ENCODE measurements at places on chromosomes 2 and 18.

DNA sequence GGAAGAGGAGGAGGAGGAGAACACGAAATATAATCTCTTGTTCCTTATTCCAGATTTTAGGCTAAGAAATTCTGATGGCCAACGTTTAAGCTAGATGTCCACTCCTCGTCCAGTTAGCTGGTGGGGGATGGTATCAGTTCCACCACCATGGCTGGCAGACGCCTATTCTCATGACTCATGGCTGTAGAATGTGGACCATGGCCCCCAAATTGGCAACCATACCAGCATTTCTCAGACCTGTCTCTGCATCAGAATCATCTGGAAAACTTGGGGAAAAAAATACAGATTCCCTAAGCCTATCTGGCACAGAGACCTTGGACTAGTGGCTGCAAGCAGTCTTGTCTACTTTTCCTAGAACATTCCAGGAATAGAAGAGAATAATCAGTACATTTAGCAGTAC is 267.7 kb upstream of the SIX2 start:
- no peak for DNase-seq

- peak; percentile 85 for DNase-seq
Observed at GRCh38 chr2:73868204-73868978, 24.4 kb upstream of the ACTG2 start.

DNA sequence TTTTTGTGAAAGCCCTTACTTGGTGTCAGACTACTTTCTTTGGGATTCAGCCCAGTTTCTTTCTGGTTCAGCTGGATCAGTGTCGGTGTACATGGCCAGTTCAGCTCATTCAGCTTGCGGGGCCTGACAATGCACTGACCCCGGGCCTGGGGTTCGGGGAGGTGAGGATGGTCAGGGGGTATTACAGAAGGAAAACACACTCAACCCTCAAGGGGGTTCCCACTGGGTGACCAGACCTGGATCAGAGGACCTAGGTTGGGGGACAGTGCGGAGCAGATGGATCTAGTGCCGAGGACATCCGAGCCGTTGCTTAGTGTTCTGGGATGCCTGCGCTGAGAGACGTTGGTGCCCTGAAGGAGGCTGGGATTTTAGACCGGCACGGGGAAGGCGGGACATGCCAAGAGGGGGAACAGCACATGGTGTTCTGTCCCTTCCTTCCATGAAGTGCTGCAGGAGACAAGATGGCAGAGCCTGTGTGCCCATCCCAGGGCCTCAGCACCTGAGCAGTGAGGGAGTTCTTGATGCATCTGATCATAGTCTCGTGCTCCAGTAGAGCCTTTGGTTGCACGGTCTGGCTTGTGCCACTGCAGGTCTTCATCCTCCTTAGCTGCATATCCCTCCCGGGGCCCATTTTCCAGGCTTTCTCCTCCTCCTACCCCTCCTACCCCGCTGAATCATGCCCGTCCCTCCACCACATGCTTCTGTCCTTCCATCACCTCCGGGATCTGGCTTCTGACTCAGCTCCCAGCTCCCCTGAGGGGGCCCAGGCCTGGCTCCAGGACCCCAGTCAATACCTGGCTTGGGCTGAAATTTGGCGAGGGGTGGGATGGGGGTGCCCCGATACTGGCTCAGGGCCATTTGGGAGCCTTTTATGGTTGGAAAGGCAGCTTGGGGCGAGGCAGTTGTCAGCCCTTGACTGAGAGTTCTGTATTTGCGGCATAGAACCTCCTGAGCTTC is 18.0 kb downstream of the SPEG start:
- DNase-seq, result peak; percentile 98

DNA sequence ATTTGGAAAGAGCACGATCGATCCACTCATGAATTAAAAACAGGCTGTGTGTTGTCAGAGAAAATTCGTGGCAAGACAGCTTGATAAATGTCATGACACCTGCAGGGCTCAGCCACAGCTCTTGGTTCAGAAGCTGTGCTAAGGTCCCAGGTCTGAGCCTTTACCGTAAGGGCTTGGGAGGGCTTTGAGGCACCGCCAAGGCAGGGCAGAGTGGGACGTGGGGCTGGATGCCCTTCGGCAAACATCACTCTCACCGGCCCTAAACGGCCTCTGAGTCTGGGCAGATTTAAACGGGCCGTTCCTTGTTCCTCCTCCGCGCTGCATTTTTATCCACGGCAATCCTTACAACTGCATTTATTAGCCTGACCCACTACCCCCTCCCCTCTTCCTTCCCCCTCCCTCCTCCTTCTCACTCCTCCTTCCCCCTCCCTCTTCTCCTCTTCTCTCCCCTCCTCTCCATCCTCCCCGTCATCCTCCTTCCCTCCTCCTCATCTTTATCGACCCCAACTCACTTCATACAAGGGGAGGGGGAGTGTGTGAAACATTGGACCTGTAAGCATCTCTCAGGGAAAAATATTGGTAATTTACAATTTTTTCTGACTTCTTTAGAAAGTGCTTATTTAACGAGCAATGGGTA is 33.9 kb downstream of the MBP start:
- DNase-seq, result no peak

- no peak for DNase-seq
Observed at GRCh38 chr2:27965841-27966240, 75.3 kb downstream of the BABAM2 start.

DNA sequence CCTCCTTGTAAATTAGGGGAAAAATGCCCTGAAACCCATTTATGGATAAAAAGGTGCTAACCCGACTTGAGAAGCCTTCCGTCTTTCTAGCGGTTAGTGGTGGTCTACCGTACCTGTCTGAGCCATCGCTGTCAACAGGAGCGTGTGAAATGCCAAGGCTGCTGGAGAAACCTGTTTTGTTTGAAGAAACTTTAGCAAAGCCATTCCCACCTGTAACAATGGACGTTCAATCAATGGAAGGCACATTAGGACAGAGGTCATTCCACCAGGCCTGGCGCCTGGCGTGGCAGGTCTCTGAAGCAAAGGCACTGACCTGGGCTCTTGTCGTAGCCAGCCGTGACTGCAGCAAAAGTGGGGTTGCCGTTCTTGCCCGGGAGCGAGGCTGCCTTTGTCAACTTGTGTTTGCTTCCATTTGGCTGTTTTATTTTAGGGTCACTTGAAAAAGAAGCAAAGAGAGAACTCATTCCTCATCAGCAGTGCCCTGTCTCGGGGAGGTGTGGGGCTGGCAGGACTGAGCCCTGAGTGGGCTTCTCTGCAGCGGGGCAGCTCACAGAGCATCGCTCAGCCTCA is 47.2 kb downstream of the ZAP70 start:
- no peak for DNase-seq

DNA sequence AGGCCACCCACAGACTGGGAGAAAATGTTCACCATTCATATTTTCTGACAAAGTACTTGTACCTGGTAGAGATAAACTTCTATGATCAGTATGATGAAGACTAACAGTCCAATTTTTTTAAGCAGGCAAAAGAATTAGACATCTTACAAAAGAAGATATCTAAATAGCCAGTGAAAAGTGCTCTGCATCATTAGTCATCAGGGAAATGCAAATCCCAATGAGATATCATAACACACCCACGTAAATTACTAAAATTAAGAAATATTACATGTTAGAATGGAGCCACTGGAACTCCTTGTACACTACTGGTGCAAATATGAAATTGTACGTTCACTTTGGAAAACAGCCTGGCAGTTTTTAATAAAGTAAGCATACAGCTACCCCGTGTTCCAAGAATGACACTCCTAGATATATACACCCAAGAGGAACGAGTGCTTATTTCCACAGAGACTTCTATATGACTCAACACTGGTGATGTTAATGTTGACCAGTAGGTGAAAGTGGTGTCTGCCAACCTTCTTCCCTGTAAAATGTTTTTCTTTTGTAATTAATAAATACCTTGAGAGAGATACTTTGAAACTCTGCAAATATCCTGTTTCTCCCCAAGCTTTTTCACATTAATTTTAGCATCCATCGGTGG is 80.3 kb downstream of the NPAS2 start:
- peak; percentile 41 for DNase-seq

- no peak for DNase-seq
Observed at GRCh38 chr2:66530651-66531050, 95.7 kb downstream of the MEIS1 start.

DNA sequence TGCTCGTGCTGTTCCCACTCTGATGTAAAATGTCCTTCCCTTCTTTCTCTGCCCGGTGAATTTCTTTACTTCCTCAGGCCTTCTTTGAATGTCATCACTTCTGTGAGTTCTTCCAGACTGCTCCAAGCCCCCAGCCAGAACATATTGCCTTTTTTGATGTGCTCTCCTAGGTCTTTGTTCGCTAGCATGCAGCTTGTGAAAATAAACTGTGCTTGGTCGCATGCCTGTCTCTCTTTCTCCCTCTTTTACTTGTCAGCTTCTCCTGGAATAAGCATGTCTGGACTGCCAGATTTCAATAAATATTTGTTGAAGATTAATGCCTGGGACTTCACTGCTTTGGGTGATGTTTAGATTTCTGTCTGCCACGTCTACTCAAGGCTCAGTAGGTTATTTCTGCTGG is 82.7 kb upstream of the ARHGAP28 start:
- DNase-seq, result no peak

- peak; percentile 22 for DNase-seq
Observed at GRCh38 chr18:45110577-45111501, 430.2 kb downstream of the SETBP1 start.

- peak; percentile 53 for DNase-seq
Observed at GRCh38 chr2:190649035-190649797, at the start of gene NAB1. Gene NAB1 (plus strand): TSS chr2:190649083. CDS start chr2:190659177, 10,094 bp downstream.

- no peak for DNase-seq
Observed at GRCh38 chr2:138486363-138487198, 15.0 kb upstream of the SPOPL start.

GRCh38 chr18:79780547-79780946 is 17.2 kb upstream of the KCNG2 start:
- no peak for DNase-seq

- no peak for DNase-seq
Observed at GRCh38 chr2:15460112-15460620, 101.0 kb downstream of the NBAS start.

- peak; percentile 64 for DNase-seq
Observed at GRCh38 chr2:20930928-20931327, 108.0 kb upstream of the LDAH start.

DNA sequence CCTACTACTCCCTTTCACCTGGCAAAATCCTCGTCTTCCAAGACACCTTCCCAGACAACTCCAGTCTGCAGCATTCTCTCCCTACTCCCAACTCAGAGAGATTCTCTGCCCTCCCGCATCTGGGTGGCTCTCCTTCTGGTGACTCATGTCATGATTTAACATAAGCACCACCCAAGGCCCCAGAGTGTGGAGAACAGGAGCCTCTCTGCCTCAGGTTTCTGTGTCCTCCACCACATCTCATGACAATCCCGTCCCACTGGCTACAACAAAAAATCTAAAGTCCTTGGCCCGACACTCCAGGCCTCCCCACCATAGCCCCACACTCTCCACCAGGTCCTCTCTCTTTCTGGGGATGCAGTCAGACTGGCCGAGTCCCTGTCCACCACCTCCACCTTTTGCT is 197.1 kb downstream of the BCL11A start:
- DNase-seq, result peak; percentile 57

DNA sequence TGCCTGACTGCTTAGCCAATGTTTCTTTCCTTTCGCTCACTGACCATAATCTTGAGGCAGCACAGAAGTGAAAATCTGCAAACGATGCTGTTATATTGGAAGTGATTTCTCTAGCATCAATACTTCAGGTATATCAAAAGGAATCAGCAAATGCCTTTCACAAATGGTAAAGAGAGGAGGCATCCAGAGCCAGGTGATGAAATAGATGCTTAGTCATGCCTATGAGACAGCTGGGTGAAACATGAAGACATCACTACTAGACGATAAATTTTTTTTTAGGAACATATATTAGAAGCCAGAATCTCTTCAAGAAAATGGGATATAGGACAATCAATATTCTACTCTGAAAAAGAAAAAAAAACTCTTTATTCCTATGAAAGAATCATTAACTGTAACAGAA is 249.2 kb upstream of the SLC39A10 start:
- peak; percentile 81 for DNase-seq

- DNase-seq, result no peak
Observed at GRCh38 chr18:2970344-2970743, 42.6 kb downstream of the LPIN2 start.

DNA sequence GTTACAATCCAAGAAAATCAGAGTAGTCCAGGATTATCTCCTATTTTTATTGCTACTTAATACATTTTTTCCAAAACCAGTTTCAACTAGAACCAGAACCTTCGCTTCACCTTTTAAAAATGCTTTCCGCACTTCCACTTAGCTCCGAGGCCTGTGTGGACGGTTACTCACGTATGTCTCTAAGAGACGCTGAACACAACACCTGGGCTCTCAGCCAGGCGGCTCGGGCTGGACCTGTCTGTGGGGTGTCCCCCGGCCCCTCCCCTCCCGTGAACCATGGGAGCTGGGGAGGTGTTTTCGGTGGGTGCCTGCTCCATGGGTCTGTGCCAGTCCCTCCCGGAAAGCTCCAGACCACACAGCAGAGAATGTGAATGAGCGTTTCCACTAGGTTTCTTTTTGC is 223.8 kb downstream of the GLI2 start:
- peak; percentile 84 for DNase-seq

GRCh38 chr2:119085613-119086012 is 72.9 kb downstream of the C1QL2 start:
- no peak for DNase-seq

DNA sequence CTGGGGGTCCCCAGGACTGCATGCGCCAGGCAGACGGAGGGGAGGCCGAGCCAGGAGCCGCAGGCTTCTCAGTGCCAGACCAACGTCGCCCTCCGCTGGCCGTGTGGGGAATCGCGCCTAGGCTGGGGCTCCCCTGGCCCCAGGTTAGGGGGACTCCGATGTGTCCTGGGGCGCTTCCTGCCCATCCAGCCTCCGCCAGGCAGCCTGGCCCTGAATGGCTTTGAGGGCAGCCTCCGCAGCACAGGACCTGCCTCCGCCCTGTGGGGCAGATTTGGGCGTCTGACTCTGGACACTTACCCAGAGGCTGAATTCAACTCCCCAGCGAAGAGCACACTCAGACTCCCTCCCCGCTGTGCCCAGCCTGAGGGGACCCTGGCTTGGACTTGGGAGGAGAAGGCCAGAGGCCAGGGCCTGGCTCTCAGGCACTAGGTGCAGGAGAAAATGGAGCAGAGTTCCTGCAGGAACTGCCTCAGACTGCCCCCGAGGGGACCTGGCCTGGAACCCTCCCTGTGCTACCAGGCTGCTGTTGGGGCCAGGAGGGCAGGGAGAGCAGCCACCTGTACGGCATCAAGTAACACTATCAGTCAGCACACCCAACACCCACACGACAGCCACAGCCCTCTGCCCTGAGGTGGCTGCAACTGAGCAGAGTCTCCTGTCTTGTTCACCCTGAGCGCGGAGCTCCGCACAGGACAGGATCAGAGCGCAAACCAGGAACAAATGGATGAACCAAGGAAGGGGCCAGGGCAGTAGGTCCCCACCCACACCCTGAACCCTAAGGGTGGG is 597 bp upstream of the TEKT4 start:
- DNase-seq, result no peak

GRCh38 chr2:63712748-63713147 is 124.0 kb downstream of the MDH1 start:
- DNase-seq, result peak; percentile 78

DNA sequence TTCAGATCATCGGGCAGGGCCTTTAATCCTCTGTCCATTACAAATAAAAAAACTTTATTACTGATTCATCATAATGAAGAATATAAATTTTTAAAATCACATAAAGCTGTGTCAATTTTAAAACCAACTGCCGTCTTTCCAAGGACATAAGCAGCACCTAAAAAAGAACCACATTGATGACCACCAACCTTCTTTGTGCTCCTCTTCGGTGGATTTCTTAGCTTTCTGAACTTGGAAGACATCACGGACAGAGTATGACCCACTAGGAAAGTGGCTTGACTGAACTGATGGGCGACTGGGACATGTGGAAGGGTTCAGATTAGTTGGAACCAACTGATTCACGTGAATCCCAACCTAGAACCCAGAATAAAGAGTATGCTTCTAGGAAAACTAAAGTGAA is 68.9 kb downstream of the EIF5B start:
- DNase-seq, result no peak

- peak; percentile 71 for DNase-seq
Observed at GRCh38 chr2:162196638-162197037, 44.6 kb upstream of the GCG start.

Data from epithelial cell of esophagus (primary cell).